ENCODE measurements at places on chromosomes 12 and 14. TPM values are rescaled to one million over a fixed set of nuclear protein-coding genes. Genes with fewer than 3 reads are reported as not detected.

Gene PLA2G1B
- total RNA-seq, result 0.69 TPM

DNA sequence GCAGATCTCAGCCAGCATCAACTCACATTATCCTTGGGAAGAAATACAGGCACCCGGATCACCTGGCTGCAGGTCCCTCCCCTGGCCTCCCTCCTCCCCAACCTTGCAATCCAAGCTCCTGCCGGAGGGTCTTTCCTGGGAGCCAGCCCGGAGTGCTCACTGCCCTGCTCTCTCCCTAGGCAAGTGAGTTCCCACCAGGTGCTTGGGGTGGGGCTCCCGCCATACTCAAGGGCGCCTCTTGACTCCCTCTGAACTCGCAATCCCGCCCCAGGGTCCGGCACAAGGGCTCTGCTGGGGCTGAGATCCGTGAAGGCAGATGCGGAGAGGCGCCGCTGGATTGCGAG lies 1.2 kb upstream of the CEP170B start:
- H3K4me3 ChIP-seq, result peak overlapping the region; percentile 59
- DNase-seq, result no peak
- H3K4me1 ChIP-seq, result peaks cover 6% of the 10 kb centered on the region
- H3K27me3 ChIP-seq, result no peaks in the 10 kb centered on the region
- no peak overlapping the region for H3K27ac ChIP-seq

DNA sequence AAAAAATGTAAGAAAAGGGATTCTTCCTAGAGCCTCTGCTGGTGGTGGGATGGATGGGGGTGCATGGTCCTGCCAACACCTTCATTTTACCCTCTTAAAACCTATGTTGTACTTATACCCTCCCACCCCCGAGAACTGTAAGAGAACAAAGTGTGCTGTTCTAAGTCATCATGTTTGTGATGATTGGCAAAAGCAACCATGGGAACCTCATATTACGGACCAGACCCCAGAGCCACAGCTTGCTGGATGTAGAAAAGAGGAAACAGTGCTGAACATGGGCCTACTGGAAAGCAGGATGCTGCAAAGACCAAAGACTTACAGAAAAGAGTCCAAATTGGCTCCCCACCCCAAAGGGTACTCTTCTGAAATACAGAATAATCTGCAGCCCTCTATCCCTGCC lies 311.2 kb downstream of the DUSP6 start:
- no peaks in the 10 kb centered on the region for H3K4me1 ChIP-seq
- no peaks in the 10 kb centered on the region for H3K36me3 ChIP-seq
- H3K27me3 ChIP-seq, result peaks cover 2% of the 10 kb centered on the region
- H3K4me3 ChIP-seq, result no peak overlapping the region
- H3K27ac ChIP-seq, result no peak overlapping the region
- no peak for DNase-seq

Gene ADCY6
- total RNA-seq, result 24.1 TPM

DNA sequence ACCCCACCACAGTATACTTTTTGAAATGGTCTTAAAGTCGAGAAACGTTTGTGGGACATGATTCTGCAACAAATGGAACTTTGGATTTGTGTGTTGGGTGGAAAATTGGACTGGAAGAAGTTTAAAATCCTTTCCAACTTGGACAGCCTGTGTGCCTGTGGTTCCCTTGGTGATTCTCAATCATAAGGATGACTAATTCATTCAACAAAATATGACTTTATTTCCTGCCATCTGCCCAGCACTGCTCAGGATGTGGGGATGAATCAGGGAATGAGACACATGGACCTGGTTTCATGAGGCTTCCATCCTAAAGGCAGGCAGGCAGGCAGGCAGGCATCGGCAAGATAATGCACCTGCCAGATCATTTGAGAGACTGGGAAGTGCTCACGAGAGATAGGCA lies 57.3 kb upstream of the TMEM132D start:
- no peak overlapping the region for H3K27ac ChIP-seq
- H3K4me1 ChIP-seq, result no peaks in the 10 kb centered on the region
- peak; percentile 36 for DNase-seq

DNA sequence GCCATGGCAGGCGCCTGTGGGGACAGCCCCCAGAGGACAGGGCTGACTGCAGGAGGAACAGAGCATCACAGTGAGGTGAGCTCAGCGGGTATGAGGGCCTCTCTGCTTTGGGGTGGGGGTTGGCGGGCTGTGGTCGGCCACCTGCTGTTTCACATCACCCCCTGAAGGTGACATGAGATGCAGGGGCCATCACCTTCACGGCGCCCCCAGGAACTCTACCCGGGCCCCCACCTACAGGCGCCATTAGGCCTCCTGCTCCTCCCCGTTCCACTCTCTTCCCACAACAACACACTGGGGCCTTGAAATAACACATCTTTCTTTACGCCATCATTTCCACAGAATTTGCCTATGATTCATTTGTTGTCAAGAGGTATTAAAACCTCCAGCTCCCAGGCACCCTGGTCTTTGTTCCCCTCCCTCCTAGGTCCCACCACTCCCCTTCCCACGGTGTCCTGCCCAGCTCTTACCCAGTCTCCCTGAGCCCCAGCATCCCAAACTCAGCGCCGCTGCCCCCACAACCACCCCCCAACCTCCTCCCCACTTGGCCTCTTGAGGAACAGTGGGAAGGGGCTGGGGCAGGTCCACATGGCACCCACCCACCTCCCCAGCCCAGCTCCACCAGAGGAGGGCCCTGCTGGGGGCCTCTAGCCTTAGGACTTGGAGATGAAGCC lies 12.7 kb upstream of the HDAC7 start:
- no peak for DNase-seq
- no peaks in the 10 kb centered on the region for H3K27me3 ChIP-seq
- H3K27ac ChIP-seq, result no peak overlapping the region
- H3K4me3 ChIP-seq, result no peak overlapping the region
